ENCODE measurements at places on chromosomes 6 and 20. TPM values are rescaled to one million over a fixed set of nuclear protein-coding genes. Genes with fewer than 3 reads are reported as not detected.
A peak's percentile ranks its signal among the peaks of the same experiment; 100 is the strongest.

SOBP gene
- 12.0 TPM for polyA plus RNA-seq

DNA sequence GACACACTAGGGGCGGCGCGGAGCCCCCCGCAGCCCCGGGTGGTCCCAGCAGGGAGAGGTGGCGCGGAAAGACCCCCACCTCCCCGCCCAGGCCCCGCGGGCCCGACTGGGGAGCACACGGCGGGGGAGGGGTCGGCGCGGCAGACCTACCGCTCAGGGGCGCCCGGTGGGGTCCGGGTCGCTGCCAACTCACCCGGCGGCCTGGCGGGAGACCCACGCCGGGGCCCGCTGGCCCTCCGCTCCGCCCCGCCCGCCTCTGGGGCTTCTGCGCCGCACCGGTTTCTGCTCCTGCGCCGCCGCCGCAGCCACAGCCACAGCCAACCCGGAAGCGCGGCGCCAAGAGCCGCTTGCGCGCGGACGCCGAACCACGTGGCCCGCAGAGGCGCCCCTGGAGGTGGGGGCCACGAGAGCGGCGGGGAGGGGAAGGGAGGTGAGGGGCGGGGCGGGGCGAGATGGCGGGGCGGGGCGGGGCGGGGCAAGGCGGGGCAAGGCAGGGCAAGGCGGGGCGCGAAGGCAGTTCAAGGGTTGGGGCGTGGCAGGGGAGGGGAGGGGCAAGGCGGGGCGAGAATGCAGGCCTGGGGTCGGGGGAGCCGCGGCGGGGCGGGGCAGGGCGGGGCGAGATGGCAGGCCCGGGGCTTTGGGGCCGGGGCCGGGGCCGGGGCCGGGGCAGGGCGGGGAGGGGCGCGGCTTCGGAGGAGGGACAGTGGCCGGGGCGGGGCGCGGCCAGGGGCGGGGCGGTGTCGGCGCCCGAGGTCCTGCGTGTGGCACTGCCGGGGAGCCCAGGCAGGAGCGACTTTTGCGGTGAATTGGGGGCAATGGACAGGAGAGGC lies at the start of gene ZBTB24:
ZBTB24 (minus strand) TSS at position 315 of the 830 bp plus-strand sequence. CDS start 1,193 bp downstream, outside the sequence.
- peak; percentile 59 for DNase-seq

DNA sequence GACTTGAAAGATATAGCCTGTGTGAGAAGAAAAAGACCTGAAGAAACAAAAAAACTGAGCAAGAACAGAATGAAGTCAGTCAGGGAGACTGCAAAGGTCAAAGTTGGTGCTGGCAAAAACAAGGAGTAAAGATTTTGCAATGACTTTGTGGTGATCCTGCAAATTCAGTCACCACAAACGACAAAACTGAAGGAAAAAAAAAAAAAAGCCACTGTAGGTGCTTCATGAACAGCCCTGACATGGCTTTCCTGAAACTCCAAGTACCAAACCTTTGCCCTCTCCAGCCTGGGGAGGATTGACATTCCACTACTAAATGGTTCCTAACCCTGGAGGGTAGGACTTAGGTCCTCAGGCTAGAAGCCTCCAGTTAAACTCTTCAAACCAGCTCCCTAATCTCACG lies 114.7 kb upstream of the BEND3 start:
- no peak for DNase-seq

- DNase-seq = no peak
Observed at GRCh38 chr6:108742041-108742440, 106.2 kb upstream of the ARMC2 start.

- DNase-seq = no peak
Observed at GRCh38 chr20:51511861-51512619, 30.5 kb downstream of the NFATC2 start.

DNA sequence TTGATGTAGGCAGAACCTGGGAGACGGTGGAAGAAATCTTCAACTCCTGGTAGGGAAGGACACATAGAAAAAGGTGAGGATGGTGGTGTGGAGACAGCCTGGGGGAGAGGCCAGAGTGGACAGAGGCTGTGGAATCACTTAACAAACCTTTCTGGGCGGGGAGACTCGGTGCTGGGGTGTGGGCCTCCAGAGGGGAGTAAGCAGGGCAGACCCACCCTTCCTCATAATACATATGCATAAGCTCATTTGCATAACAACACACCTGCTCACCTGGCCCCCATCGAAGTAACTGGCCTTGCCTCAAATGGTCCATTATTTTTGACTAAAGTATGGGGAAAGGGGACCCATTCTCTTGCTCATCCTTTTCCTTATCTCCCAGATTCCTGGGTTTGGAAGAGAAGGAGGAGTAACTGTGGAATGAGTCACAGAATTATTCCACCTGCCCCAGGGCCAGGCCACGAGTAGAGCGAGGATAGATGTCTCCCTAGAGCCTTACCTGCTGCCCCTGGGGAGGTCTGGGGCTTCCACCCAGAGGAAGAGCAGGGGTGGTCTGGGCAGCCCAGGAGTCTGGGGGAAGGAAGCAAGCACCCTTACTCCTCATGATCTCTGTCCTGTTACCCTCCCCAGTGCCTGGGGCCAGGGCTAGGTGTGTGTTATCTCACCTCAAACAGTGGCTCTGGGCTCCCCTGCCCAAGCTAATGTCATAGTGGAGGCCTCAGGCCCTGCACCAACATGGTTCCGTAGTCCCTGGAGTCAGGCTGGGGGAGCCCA lies 10.7 kb upstream of the VEGFA start:
- DNase-seq = no peak

C20orf202 gene
- 0.49 TPM for polyA plus RNA-seq

- DNase-seq = no peak
Observed at GRCh38 chr6:35745509-35745908, 8.7 kb downstream of the ARMC12 start.

DNA sequence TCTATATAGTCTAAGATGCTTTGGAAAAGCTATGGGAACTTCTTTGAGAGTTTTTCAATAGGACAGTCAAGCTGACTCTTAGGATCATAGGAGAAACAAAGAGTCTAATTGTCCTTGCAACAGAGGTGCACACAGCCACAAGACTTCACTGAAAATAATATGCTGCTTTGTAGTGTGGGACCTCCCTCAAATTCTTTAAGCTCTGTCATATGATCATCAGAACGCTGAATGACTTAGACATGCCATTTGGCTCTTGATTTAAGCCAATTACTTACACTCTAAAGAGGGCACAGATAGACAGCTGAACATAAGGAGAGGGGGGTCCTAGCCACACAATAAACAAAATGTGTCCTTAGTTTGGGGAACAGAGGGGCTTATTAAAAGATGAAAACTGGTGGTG lies 818.7 kb upstream of the GJE1 start:
- no peak for DNase-seq

DNA sequence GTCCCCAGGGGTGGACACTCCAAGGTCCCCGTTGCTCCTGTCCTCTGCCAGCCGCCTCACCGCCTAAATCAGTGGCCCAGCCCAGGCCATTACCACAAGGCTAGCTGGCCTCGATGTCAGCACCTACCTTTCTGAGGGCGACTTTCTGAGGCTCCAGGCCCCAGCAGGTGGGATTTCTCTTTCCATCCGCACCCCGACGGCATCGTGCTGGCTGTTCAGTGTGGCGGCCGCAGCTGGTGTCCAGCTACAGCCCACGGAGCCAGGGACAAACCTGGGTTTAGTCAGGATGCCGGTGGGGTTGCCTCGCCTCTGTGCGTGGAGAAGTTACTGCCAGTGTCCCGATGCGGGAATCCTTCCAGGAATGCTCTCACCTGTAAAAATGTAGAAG lies 60.8 kb downstream of the ERMARD start:
- no peak for DNase-seq

GRCh38 chr6:34174846-34175399 lies 29.0 kb upstream of the GRM4 start:
- no peak for DNase-seq

- DNase-seq = no peak
Observed at GRCh38 chr6:162684052-162684451, 43.5 kb downstream of the PRKN start.

- DNase-seq = no peak
Observed at GRCh38 chr6:160737934-160738333, 35.9 kb downstream of the PLG start.

SALL4 gene
- polyA plus RNA-seq = 4.9 TPM

GRCh38 chr6:112253498-112253840 lies 898 bp downstream of the LAMA4 start:
- DNase-seq = no peak

GRCh38 chr20:37627060-37627766 lies 66.6 kb upstream of the CTNNBL1 start:
- peak; percentile 54 for DNase-seq

GRCh38 chr6:79630380-79630882 lies 698 bp upstream of the SH3BGRL2 start:
- DNase-seq = no peak

DNA sequence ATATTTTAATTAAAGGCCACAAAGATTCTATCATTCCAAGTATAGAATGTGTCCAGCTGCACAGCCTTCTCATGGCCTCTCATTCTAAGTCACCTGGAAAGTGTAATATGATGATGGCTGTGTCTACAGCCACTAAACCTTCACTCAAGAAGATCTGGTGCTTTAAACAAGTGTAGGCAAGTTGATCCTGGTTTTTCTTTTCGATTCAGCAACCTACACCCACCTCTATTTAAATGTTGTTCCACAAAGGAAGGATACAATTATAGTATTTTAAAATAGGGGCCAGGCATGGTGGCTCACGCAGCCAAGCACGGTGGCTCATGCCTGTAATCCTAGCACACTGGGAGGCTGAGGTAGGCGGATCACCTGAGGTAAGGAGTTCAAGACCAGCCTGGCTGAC lies 25.5 kb upstream of the DST start:
- DNase-seq = no peak

HLA-DOA gene
- 5.3 TPM for polyA plus RNA-seq

TRAPPC3L gene
- polyA plus RNA-seq = 0.36 TPM

ZBTB9 gene
- 16.7 TPM for polyA plus RNA-seq

GRCh38 chr6:3800850-3801591 lies 48.2 kb upstream of the FAM50B start:
- no peak for DNase-seq

LY6G6F gene
- 0.98 TPM for polyA plus RNA-seq

DNA sequence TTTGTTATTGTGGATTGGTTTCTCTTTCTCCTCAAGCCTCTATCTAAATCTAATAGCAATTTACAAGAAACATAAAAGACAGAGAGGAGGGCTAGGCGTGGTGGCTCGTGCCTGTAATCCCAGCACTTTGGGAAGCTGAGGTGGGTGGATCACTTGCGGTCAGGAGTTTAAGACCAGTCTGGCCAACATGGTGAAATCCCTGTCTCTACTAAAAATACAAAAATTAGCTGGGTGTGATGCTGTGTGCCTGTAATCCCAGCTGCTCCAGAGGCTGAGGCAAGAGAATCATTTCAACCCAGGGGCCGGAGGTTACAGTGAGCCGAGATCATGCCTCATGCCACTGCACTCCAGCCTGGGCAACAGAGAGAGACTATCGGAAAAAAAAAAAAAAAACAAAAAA lies 46.6 kb downstream of the SLC2A12 start:
- no peak for DNase-seq

ALDH5A1 gene
- polyA plus RNA-seq = 28.7 TPM

GRCh38 chr6:115091461-115091860 lies 748.6 kb upstream of the HS3ST5 start:
- DNase-seq = no peak

GJA10 gene
- not detected for polyA plus RNA-seq

CGA gene
- 0.59 TPM for polyA plus RNA-seq

- DNase-seq = no peak
Observed at GRCh38 chr20:2280082-2280481, 15.7 kb upstream of the TGM3 start.

DNA sequence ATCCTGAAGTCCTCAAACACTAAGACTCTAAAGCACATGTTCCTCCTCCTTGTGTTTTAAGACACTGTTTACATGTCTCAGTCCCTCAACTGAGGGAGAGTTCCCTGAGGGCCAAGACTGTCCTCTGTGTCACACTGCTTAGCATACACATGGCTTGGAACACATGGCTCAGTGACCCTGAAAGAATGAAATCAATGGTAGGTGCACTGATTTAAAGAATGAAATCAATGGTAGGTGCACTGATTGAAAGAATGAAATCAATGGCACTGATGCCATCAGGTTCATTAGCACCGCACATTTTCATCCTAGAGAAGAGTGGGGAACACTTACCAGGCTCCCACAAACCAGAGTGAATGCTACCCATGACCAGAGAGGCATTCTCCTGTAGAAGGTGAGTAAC lies 9.8 kb downstream of the TOMM34 start:
- DNase-seq = no peak

GRCh38 chr6:121482004-121482693 lies 46.7 kb downstream of the GJA1 start:
- DNase-seq = no peak

PNPLA1 gene
- polyA plus RNA-seq = 3.1 TPM

DNA sequence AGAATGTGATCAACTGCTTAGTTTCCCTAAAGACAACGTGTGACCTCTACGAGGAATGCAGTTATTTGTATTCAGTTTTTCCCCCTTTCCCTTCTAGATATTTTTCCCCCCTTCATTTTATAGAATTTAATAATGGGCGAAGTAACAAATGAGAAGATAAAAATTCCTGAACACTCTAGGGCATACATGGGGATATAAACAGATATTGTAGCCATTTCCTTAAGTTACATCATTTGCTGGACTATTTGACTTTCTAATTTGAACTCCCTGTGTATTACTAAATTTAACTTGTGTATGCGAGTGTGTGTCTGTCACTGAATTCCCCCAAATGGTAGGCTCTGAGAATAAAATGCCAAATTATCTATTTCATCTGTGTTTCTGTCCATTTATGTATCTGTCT lies 99.0 kb upstream of the ZFP64 start:
- DNase-seq = no peak

DNA sequence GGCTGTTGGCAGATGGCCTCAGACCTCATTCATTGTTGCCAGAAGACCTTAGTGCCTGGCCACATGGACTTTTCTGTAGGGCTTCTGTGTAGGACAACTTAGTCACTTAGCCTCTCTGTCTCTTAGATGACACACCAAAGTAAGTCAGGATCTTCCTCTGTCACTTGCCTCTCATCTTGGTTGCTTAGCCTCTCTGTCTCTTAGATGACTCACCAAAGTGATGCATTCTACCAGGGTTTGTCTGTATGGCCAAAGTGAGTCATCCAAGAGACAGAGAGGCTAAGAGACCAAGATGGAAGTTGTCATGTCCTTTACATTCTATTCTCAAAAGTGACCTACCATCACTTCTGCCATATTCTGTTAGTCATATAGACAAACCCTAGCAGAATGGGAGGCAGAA lies 255.9 kb upstream of the DEFB112 start:
- DNase-seq = no peak

- DNase-seq = no peak
Observed at GRCh38 chr6:74357321-74357720, 661.3 kb downstream of the CD109 start.

ULBP3 gene
- polyA plus RNA-seq = 8.1 TPM
